ENCODE measurements at places on chromosomes 2 and 18.

GRCh38 chr2:44836174-44836573 is 105.3 kb upstream of the SIX3 start:
- DNase-seq: peak; percentile 48

GRCh38 chr2:35787302-35788031 is 568.1 kb upstream of the CRIM1 start:
- DNase-seq: no peak

DNA sequence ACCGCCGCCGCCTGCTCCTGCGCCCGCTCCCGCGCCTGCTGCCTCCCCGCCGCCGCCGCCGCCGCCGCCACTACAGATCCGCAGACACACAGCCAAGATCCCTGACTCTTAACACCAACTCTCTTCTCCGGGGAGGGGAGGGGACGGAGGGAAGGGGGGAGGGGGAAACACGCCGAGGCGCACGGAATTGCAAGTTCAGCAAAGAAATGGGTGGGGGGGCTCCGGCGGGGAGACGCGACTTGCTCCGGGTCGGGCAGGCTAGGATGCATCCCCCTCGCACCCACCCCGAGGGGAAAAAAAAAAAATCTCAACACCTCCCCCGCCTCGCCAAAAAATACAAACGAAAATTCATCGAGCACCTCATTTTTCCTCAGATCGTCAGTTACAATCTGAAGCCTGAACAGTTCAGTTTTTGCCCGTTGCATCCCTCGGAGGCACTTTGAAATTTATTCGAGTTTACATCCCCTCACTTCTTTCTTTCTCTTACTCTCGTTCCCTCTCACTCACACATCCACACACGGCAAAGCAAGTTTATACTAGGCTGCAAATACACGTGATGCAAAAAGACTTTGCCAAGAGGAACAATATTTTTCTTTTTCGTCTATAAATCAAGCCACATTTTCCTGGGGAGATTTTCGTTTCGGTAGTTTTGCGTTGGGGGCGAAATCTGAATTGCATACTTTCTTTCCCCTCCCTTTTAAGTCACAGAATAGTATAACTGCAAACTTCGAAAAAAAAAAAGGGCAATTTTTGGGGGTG is at the start of gene TCF4:
TSS of gene TCF4 (minus strand) at position 82 of the 759 bp plus-strand sequence. CDS start 1,076 bp downstream, outside the sequence.
- no peak for DNase-seq

GRCh38 chr2:15642011-15642814 is 50.5 kb downstream of the DDX1 start:
- DNase-seq: no peak

GRCh38 chr2:149984311-149984710 is 396.7 kb upstream of the MMADHC start:
- DNase-seq: no peak

- DNase-seq: no peak
Observed at GRCh38 chr18:45321520-45321919, 293.8 kb upstream of the SLC14A2 start.
